ENCODE measurements at places on chromosomes 12 and 14.

GRCh38 chr14:91225025-91225424 is 19.5 kb downstream of the GPR68 start:
- DNase-seq = peak; percentile 93

GRCh38 chr12:6603095-6603567 is 4.0 kb downstream of the CHD4 start:
- DNase-seq = peak; percentile 23

GRCh38 chr14:105116451-105117256 is 51.4 kb upstream of the GPR132 start:
- no peak for DNase-seq

GRCh38 chr14:78319887-78320635 is 149.9 kb downstream of the NRXN3 start:
- peak; percentile 98 for DNase-seq

DNA sequence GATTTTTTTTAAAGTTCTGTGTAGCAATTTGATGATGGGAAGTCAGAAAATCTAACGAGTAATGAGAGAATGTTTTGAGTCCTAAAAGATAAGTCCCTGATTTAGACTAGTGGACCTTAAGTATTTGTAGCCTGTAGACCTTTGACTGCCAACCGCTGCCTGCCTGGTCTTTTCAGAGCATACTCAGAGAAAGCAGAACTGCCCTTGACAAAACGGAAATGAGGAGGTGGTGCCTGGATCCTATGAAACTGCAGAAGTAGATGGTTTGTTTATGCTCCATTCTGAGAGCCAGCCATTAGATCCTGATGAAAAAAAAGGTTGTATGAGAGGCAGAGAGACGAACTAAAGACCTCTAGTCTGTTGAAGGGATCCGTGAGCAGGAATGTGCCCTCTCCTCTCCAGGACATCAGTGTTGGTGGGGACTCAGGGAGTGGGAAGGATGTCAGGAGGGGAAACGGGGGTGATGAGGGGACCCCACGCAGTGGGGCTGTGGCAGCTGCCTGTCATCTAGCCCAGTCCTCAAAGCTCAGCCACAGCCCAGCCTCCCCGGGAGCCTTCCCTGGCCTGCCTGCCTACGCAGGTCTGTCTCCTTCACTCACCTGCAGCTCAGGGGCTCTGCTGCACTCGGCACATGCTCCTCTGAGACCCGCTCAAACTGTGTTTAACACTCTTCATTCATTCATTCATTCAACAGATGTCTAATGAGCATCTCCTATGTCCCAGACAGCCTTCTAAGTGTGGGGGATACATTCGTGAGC is 447.5 kb downstream of the AACS start:
- DNase-seq = no peak

GRCh38 chr14:47674148-47674542 is 1.3 kb downstream of the MDGA2 start:
- DNase-seq = no peak

GRCh38 chr14:104559028-104559803 is 20.3 kb upstream of the C14orf180 start:
- DNase-seq = no peak

- DNase-seq = no peak
Observed at GRCh38 chr12:26748741-26749431, 84.1 kb downstream of the ITPR2 start.

- no peak for DNase-seq
Observed at GRCh38 chr14:69181491-69181890, 9.8 kb upstream of the EXD2 start.

DNA sequence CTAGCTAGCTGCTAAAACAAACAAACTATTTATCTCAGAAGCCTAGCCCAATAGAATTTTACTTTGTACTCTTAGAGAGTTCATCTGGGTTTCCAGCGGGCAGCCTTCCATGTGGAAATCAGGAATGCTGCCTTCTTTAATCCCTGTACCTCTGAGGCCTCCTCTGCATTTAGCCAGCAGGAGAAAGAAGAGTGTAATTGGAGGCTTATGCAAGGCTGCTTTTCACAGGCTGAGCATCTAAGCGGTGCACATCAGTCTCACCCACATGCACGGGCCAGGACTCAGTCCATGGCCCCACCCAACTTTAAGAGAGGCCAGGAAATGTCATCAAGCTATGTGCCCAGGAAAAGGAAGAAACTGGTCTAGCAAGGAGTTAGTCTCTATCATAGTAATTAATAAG is 14.0 kb upstream of the PTGDR start:
- no peak for DNase-seq

DNA sequence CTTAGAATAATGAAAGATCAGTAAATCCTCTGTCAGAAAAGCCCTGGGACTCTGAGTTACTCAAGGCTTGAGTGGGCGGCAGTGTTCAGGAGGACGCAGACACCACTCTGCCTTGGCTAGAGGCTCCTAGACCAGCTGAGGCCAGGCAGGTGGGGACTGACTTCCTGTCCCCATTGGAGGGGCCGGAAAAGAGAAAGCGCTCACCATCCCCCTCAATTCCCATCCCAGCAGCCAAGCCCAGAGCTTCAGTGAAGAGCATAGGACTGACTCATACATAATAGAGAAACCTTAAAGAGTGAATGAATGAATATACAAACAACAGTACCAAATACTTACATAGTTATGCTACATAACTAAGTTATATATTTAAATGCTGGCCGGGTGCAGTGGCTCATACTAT is 62.0 kb downstream of the PLEKHG7 start:
- DNase-seq = no peak

DNA sequence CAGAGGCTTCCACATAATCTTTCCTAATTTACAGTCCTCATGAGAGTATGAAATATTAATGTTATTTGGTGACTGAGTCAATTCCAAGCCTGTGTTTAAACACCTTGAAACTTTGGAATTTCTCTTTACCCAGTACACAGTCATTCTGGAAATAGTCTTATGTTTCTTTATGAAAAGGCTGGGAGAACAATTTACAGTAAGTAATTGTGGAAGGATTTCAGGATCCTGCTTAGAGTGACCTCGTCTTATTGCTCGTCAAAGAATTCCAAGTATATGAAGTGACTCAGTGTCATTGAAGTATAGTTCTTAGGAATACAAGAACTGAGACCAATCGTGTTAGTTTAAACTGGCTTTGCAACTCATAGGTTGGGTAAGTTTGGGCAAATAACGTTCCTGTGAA is 634.2 kb downstream of the SLC16A7 start:
- no peak for DNase-seq

DNA sequence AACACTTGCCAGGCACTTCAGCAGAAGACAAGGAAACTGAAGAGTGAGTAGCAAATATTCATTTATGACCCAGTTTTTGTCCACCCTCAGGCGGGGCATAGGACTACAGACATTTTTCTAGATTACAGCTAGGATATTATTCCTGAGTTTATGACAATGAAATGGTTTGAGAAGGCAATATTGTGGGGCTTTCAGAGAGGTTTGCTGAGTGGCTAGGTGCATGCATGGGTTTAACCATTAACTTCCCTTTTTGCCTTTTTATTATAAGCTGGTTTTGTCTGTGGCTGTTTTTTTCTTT is 104.0 kb upstream of the BCAT1 start:
- no peak for DNase-seq

DNA sequence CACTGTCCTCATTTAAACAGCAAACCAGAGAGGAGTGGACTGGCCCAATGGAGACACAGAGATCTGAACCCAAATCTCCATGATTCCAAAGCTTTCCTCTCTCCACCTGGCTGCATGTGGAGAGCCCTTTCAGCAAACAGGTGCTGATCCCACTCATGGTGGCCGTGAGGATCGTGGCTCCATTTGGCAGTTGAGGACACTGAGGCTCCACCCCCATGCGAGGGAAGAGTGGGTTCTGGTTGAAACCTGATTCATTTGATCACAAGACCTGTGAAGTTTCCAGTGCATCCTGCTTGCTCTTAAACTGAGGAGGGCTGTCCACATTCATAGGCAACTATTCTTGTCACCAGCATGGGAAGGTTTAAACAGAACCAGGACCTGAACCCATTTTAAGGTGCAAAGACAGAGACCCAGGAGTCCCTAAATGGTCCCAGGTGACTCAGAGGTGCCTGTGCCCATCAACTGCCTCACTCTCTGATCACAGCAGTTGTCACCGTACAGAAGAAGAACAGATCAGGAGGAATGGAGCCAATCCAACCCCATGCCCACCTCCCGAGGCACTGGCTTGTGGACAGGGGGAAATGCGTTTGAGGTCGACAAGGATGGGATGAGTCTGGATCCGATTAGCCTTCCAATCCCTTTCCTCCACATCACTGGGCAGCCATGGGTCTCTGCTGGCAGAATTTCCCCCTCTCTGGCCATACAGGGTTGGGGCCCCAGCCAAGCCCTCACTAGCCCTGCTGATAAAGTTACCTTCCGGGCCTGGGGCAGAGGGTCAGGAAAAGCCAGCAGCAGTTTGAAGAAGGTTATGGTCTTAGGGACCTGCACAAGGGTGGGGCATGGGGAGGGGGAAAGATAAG is 45.5 kb upstream of the BCL11B start:
- no peak for DNase-seq

DNA sequence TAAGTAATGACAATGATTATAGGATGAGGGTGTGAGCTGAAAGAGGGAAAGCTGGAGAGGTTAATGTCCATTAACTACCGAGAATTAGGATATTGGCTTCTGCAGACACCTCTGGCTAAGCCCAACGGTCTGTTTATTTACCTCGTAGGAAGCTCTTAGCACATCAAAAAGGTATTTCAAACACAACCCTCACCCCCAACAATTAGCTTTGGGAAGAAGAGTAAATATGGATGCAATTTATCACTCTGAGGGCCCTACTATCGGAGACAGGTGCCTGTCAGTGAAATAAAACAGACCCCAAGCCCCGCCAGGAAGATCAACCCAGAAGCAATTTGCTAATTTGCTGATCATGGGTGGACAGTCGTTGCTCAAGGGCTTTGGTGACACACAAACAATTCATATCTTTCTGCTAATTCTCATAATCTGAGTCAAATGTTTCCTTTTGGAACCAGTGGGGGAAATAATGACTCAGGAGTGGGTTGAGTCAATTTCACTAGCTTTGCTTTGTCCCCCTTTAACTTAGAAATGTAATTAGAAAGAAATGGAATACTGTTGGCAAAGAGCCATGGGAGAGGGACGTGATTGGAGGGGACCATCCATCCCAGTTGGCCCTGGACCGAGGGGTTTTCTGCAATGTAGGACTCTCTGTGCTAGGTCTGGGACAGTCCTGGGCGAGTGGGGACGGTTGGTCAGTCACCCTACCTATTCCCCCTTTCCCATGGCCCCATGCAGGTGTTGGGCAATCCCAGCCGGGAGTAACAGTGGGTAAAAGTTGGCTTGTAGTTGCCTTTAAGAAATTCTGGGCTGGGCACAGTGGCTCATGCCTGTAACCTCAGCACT is 99.1 kb upstream of the MED13L start:
- no peak for DNase-seq

GRCh38 chr12:19186722-19187661 is 57.5 kb downstream of the PLEKHA5 start:
- no peak for DNase-seq

- DNase-seq = no peak
Observed at GRCh38 chr14:97215263-97215969, 418.2 kb downstream of the VRK1 start.

GRCh38 chr12:109844091-109844490 is 10.9 kb upstream of the TRPV4 start:
- no peak for DNase-seq

DNA sequence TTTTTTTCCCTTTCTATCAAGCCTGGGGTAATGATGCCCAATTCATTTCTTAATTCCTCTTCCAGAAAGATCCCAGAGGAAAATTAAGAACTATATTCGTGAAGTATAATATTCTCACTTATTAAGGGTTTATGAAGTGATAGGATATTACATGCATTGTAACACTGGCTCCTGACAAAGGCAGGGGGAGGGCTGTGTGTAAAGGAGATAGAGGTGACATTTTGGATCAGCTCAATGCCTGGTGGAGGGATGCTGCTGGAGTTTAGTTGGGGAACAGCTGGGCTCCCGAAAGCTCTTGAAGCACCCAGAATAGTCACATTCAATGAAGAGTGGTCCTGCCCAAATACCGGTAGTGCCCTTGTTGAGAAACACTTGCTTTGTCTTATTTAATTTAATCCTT is 774 bp downstream of the SERPINA11 start:
- DNase-seq = no peak

DNA sequence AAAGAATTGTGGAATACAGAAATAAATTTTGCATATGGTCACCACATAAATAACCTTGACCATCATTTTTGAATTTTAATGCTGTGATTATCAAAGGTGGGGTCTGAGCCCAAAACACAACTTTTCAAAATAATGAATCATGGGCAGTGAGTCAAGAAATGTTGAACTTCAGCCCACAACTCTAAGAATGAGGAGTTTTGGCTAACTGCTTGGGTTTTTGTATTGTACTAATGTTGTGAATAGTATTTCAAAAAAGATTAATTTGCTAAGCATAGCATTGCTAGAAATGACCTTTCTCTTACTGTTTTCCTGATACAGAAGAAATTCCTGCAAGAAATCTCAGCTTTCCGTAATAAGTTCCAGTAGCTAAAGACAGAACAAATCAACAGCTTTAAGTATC is 24.4 kb upstream of the YARS2 start:
- no peak for DNase-seq

GRCh38 chr12:70444903-70445302 is 78.8 kb downstream of the KCNMB4 start:
- DNase-seq = no peak

- no peak for DNase-seq
Observed at GRCh38 chr14:59389936-59390335, 75.2 kb downstream of the GPR135 start.

DNA sequence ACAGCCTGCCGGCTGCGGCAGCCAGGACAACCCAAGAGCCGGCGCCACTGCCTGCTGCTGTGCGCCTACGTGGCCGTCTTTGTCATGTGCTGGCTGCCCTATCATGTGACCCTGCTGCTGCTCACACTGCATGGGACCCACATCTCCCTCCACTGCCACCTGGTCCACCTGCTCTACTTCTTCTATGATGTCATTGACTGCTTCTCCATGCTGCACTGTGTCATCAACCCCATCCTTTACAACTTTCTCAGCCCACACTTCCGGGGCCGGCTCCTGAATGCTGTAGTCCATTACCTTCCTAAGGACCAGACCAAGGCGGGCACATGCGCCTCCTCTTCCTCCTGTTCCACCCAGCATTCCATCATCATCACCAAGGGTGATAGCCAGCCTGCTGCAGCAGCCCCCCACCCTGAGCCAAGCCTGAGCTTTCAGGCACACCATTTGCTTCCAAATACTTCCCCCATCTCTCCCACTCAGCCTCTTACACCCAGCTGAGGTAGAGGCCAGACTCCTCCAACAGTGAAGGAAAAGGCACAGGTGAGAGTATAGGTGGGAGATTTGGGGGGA is 10.3 kb downstream of the ZBTB39 start:
- DNase-seq = no peak

DNA sequence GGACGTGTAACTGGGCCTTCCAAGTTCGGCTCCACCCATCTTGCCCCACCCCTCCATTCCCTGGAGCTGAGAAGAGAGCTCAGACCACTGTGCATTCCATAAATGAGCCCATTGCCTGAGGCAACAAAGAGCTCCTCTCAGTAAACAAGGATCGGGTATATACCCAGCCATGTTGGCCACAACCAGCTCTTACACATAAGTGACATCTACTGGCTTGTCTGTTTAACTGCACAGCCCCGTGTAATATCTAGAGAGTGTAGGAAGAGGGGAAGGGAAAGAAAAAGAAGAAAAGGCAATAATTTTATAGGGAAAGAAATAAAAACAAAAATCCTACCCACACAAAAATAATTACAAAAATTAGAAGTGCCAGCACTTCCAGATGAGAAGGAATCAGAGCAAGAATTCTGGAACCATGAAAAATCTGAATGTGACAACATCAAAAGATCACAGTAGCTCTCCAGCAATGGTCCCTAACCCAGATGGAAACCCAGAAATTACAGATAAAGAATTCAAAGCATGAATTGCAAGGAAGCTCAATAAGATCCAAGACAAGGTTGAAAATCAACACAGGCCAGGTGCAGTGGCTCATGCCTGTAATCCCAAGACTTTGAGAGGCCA is 308.1 kb downstream of the RPAP3 start:
- DNase-seq = no peak
